Bone marrow (tissue), 2 donors: ENCODE measurements at places on chromosomes 7 and 10.

GRCh38 chr10:93600446-93601145 is 439 bp downstream of the RBP4 start:
- no peak for DNase-seq

DNA sequence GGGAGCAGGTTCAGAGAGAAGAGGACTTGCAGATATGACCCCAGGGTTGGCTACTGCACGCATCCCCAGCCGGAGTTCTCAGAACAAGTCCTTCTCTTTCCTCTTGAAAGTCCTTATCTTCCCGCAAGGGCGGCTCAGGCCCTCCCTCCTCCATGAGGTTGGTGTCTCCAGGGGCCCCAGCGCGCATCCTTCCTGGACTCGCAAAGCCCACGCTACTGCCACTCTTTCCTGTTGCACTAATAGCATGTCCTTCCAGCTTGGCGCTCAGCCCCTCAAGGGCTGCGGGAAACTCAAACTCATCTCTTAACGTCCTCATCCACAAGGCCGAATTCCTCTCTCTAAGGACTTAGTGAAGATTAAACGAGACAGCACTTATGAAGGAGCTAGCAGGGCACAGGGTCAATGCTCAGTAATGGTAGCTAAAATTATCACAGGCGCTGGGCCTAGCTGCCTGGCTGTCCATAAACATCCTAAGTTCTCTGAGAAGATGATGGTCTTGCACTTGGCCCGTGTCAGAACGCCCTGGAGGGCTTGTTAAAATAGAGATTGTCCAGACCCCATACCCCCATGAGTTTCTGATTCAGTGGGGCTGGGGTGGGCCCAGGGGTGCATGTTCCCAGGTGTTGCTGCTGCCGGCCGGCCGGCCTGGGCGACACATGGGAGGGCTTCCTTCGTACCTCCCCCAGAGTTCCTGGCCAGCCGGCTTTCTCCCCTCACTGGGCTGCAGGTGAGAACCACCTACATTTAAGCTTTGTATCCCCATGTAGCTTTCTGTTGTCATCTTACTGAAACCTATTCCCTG is 261.4 kb downstream of the COBL start:
- no peak for DNase-seq

DNA sequence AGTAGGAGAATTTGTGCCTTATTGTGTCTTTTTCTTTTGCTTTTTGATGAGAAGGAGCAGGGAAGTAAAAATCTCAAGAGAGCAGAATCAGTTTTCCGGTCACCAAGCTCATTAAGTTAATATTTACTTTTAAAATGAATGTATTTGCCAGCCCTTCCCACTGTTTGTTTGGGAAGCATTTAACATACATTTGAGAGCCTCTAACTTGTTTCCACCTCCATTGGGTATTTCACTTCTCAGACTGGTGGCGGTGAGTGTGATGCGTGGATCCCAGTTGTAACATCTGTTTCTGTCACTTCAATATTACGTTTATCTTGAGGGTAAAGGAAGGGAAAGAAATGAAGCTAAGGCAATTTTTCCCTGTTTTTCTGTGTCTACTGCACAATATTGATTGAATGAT is 22.8 kb downstream of the CDK14 start:
- DNase-seq: no peak

- DNase-seq: no peak
Measured at GRCh38 chr7:26425655-26426054, 134.0 kb downstream of the SNX10 start.

GRCh38 chr7:80659120-80660055 is 20.9 kb downstream of the CD36 start:
- peak; percentile 59 for DNase-seq

DNA sequence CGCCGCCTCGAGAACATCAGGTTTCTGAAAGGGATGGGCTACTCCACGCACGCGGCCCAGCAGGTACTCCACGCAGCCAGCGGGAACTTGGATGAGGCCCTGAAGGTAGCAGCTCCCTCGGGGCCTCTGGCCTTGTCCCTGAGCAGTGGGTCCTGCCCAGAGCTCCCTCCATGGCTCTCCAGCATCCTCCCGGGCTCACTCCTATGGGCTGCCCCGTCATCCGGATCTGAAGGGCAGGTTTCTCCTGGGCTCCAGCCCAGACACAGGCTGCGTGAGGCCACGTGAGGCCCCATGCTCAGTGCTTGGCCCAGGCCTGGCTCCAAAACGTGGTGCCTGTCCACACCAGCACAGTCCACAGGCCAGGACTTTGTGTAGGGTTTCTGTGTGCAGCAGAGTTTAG is 32.5 kb downstream of the NUB1 start:
- no peak for DNase-seq

GRCh38 chr7:122676466-122676865 is 22.5 kb downstream of the RNF133 start:
- no peak for DNase-seq

GRCh38 chr10:65501259-65501658 is 1424.6 kb upstream of the LRRTM3 start:
- no peak for DNase-seq

- no peak for DNase-seq
Measured at GRCh38 chr10:36171556-36171952, 529.5 kb upstream of the FZD8 start.

DNA sequence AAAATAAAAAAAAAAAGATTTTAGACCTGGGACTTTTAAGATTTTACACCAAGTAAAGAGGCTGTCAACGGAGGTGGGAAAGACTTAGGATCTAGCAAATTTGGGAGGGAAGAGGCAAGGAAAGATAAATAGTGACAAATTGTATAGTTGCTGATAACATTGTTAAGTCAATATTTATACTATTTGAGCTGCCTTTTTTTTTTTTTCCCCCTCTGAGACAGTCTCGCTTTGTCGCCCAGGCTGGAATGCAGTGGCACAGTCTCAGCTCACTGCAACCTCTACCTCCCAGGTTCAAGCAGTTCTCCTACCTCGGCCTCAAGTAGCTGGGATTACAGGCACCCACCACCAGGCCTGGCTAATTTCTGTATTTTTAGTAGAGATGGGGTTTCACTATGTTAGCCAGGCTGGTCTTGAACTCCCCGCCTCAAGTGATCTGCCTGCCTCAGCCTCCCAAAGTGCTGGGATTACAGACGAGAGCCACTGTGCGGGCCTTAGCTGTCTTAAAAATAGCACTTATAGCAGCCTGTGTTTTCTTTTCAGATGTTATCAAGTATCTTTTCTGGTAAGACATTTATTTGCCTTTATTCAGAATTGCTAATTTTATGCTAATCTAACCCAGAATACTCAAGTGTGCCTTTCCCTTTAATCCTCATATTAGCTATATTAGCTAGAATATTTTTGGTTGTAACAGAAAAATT is 94.5 kb downstream of the MMRN2 start:
- no peak for DNase-seq

GRCh38 chr10:14674376-14675050 is 100.2 kb downstream of the FAM107B start:
- no peak for DNase-seq

DNA sequence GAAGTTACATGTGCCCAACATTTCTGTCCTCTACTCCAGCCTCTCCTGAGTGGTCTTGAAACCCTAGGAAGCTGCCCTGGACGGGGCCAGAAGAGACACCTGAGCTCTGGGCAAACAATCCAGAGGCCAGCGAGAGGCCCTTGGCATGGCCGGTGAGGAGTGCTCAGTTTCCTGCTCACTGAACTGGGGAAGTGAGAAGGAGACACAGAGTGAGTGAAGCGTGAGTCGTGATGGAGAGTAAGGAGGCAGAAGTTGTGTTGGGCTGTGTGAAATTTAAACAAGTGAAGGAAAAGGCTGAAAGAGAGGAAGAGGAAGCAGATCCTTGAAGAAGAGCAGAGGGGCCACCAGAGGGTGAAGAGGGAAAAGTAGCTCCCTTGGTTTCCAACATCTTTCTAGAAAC is 73.2 kb downstream of the WNT2 start:
- no peak for DNase-seq

- DNase-seq: no peak
Measured at GRCh38 chr7:13851736-13852135, 137.7 kb downstream of the ETV1 start.

DNA sequence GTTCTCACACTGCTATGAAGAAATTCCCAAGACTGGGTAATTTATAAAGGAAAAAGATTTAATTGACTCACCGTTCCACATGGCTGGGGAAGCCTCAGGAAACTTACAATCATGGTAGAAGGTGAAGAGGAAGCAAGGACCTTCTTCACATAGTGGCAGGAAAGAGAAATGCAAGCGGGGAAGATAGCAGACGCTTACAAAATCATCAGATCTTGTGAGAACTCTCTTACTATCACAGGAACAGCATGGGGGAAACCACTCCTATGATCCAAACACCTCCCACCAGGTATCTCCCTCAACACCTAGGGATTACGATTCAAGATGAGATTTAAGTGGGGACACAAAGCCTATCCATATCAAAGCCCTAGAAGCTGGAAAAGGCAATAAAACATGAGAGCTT is 130.8 kb downstream of the MDFIC start:
- no peak for DNase-seq

GRCh38 chr7:90625562-90625961 is 29.4 kb downstream of the CDK14 start:
- no peak for DNase-seq
